ENCODE measurements at places on chromosomes 16 and 17.

DNA sequence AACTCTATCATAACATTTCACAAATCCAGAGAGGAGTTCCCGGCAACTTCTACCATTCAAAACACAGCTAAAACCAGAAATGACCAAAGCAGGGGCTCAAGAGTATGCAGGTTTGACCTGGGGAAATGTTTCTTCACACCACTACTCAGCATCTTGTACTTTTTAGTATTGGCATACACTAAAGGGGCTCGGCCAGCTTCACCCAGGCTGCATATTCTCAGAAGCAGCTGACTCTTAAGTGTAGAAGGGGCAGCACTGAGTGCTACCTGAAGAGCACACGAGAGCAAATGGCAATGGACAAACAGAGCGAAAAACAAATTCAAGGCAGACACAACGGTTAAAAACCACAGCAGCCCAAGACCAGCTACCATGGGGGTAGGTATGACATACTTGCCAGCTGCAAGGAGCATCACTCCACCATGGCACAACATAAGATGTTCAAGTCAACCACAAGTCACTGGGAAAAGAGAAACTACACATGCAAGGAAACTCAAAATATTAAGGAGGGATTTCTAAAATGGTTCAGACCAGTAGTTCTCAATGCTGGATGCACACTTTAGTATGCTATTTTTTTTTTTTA, 34.4 kb downstream of the N4BP1 start:
- no peak for DNase-seq

GRCh38 chr17:74404218-74404617, 27.7 kb upstream of the GPRC5C start:
- no peak for DNase-seq

- DNase-seq = no peak
These were observed 417.9 kb upstream of the MAF start for GRCh38 chr16:80018466-80018865.

GRCh38 chr16:78325468-78326352, 226.3 kb downstream of the WWOX start:
- DNase-seq = no peak
